ENCODE measurements at places on chromosomes 3 and 15.

DNA sequence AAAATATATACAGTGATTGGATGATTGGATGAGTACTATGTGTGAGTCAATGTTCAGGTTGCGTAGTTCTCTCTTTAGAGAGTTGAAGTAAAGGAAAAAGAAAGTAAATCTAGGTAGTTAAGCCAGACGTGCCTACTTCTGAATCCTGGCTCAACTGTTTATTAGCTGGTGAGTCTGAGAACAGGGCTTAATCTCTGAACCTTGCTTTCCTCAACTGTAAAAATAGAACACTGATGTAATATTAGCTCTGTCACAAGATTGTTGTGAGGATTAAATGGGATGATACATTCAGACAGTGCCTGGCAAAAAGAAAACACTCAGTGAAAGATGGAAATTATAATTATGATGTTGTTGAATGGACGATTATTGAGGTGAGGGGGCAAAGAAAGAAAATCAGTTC is 413.4 kb downstream of the MAGI1 start:
- no peak for DNase-seq

DNA sequence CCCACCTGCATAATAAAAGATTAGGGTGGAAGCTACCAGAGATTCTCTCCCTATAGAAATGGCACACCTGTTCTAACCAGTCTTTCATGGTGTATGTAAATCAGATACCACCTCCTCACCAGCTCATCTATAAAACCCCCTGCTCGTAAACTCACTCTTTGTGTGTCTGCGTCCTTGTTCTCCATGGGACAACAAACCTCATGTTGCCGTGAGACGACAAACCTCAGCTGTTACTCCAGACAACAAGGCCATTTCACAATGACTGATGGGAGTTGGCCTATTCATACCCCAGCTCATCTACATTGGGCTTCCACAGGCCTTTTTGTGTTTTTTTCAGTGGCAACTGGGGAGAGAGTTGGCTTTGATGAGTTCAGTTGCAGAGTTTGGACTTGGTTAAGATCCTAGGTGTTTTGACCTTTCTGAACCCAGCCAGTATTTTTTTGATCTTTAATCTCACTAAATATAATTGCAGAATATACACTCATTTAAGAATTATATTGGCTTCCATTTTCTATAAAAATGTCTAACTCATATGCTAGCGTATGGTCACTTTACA is 96.6 kb upstream of the LRIG1 start:
- no peak for DNase-seq

DNA sequence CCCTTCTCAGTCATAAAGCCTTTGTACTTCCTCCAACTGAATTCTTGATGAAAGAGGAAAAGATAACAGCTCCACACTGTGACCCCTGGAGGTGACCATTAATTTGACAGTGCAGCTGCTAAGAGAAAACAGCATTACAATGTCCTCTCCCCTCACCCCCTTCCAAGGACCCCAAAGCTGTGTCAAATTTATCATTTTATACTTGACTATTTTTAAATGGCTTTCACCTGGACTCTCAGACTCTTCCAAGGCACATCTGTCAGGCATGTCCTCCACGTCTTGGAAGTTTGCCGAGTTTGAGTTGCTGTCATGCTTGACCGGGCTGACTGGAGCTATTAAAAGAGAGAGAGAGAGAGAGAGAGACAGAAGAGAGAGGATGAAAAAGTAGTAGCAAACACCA is 236.5 kb downstream of the WDR72 start:
- no peak for DNase-seq

DNA sequence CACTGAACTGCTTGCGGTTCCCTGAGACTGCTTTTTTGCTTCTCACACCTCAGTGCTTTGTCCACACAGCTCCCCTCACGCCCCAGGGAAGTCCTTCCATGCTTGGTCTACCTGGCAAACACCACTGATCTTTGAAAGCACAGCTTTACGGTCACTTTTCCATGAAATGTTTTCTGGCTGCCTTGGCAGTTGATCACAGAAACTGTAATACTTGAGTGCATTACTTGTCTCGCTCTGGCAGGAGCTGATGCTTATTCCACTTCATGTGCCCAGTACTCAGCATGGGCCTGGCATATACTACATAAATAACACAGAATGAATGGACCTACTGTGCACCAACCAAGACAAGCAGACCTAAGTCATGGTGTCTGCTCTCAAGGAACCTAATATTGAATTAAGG is 121.1 kb downstream of the MEX3B start:
- DNase-seq: no peak

DNA sequence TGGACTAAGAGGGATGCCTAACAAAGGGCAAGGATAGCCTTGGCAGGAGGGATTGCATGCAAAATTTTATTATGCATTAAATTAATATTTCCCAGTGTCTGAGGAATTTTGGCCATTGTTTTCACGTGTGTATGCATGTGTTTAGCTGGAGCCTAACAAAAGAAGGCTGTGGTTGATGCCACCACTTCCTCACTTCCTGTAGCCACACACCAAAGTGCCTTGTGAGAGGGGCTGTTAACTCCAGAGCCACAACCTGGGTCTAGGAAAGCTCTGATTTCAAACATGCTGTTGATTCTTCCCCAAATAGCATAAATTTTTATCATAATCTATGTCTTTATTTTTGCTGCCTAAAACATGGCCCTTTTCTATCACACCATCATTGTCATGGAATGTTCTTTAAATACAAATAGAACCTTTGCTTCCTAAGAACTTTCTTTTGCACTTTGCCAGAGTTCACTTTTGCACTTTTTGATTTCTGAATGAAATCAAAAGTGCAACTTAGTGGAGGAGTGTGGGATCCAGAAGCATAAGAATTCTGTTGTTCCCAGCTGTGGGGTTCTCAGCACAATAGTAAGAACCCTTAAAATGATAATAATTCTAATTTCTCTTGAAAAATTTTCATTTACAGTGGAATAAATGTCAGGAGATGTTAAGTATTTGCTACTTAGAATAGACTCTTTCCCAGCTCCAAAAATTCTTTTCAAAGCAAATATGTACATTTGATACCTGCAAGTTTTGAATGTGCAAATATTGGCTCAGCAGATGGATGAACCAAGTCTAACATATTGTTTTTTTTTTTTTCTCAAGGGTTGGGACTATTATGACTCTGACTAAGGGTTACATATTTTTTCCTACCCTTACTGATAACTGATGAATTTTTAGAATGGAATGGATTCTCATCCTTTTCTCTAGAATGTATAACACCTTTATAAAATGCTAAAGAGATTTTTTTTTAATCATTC is 35.6 kb upstream of the SPTSSB start:
- DNase-seq: no peak

DNA sequence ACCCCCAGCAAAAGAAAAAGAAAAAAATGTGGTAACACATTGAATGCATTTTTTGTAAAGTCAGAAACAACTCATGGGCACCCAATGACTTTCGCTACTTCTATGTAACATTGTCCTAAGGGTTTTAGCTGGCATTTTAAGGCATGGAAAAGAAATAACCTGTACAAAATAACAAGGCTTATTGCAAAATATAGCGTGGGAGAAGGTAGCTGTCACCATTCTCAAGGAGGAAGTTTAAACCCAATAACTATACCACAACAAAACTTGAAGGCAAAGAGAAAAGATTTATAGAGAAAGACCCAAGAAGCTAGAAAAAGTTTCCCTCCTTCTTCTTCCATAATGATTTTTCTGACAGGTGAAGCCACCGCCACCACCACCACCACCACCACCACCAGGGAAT is 55.7 kb upstream of the ACP3 start:
- DNase-seq: no peak

DNA sequence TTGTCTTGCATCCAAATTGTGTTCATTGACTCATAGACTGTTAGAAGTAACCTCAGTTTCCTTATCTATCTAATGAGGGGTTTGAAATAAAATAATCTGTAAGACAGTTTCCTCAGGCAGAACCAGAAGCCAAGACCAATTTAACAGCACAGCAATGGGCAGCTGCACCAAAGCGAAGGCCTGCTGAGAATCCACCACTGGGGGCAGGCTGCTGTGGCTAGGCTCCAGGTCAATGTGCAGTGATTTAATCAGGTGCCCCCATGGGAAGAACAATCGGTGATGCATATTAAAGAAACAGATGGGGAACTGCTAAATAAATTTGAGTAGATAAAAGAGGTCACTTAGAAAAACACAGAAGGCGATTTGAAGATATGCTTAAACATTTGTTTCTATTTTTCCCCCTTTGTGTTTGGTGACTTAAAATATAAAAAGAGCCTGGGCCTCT is 28.0 kb upstream of the TMOD3 start:
- peak; percentile 44 for DNase-seq

DNA sequence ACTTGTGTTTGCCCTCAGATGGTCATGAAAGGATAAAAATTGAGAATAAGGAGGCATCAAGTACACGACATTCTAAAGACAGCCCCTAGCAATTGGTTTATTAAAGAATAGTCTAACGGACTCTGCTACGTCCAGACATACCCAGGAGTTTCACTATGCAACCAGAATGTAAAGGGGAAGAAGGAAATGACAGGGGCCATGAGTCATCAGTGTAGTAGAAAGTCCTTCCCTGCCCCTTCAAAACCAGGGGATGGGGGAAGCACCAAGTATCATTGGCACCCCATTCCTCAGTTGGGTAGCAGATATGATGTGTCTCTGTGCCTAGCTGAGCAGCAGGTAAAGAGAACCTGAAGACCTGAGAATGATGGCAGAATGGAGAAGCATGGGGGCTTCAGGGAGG is 367.4 kb downstream of the IL20RB start:
- no peak for DNase-seq

DNA sequence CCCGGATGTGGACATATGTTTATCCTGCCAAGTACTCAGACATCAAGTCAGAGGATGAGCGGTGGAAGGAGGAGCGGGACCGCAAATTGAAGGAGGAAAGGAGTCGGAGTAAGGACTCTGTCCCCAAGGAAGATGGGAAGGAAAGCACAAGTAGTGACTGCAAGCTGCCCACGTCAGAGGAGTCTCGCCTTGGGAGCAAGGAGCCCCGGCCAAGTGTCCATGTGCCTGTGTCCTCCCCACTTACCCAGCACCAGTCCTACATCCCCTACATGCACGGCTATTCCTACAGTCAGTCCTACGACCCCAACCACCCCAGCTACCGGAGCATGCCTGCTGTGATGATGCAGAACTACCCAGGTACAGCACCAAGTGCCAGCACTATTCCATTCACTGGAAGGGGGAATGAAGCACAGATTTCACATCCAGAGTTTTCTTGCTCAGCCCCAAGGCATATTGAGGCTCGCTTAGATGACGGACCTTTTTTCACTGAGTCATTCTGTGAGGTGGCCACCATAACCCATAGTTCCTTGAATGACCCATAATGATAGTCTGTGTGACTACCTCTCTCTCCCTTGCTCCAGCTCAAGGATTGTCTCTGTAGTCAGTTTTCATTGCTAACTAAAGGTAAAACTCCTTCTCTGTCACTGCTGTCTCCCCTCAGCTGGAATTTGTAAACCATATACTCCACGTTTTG is 97.1 kb downstream of the RBPMS2 start:
- no peak for DNase-seq

DNA sequence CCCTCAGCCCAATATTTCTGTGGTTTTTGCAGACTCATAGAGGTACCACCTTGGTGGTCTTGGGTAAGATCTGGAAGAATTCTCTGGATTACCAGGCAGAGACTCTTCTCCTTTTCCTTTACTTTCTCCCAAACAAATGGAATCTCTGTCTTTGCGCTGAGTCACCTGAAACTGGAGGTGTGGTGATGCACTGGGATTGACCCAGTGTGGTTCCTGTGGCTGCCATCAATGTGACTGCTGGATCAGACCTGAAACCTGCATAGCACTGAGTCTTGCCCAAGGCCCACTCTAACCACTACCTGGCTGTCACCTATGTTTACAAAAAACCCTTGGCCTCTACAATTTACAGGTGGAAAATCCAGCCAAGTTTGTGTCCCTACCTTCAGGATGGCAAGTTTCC is 295.3 kb downstream of the RBMS3 start:
- no peak for DNase-seq

DNA sequence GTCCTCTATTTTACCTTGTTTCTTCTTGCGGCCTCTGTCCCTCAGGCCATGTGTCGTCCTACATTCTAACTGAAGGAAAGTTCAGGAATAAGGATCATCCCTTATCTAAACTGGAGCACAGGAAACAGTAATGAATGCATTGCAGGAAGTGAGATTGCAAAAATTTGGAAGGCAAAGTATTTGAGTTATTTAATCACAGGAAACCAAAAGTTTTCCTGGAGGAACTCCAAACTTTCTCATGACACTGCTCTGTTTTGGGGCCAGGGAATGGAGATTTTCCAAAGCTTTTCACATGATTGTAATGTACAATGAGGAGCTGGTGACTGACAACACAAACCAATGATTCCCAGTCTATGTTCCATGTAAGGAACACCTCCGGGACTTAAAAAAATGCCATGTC is 57.8 kb upstream of the PLSCR4 start:
- DNase-seq: no peak

- no peak for DNase-seq
Observed at GRCh38 chr15:75672646-75673425, 25.1 kb downstream of the SNX33 start.

- DNase-seq: no peak
Observed at GRCh38 chr15:65937476-65937875, 68.2 kb downstream of the RAB11A start.

GRCh38 chr3:55369141-55369847 is 117.8 kb downstream of the WNT5A start:
- no peak for DNase-seq

DNA sequence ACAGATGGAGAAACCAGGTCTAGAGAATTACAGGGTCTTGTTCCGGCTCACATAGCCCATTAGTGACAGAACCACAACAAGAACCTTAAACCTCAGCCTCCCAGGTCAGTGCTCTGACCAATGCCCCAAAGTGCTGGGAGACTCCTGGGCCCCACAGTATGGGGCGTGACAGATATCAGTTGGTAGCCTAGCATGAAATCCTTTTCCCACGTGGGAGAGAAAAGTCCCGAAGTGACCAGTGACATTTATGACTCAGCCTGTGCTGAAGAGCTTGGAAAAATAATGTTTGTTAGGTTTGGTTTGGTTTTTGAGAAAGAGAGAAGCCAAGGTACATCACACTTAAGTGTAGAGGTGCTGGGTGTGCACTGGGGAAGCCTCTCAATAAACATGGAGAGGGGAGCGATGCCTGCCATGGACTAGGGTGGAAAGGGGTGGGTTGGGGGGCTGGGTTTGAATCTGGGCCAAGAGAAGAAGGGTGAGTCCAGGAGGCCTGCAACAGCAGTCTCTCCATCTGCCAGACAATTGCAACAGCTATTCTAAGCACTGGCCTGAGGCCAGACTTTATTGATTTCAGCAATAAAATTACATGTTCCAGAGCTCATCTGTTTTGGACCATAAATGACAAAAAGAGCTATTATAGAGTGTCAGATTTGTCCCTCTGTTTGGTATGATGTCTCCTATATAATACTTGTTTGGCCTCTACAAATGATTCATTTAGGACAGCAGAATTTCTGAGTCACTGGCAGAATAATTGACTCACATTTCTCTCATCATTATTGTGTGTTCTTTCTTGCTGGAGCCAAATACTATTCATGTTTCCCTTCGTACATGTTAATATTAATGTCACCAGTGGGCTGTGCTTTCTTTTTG is 43.4 kb downstream of the C2CD4A start:
- DNase-seq: no peak
